ENCODE measurements at places on chromosomes 6 and 20.
A peak's percentile ranks its signal among the peaks of the same experiment; 100 is the strongest.

GRCh38 chr6:122752459-122752858 is 27.1 kb upstream of the FABP7 start:
- no peak for DNase-seq

DNA sequence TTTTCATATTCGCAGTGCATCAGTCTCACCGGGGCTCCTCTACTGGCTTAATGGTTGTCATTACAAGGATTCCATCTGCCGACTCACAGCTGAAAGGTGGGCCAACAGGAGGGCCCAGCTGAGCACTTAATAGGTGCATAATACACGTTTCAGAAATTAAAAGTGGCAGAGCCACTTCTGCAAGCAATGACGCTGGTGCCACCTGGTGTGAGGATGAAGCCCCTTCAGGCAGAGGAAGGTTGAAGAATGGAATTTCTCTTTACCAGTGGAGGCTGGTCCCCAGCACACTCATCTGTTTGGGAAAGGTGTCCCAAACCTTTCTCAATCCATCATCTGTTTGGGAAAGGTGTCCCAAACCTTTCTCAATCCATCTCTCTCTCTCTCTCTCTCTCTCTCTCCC is 8.2 kb upstream of the STMND1 start:
- DNase-seq: peak; percentile 36

- no peak for DNase-seq
Observed at GRCh38 chr20:4465212-4465611, 256.5 kb upstream of the PRND start.

- DNase-seq: no peak
Observed at GRCh38 chr20:43904827-43905177, 9.8 kb upstream of the TOX2 start.

DNA sequence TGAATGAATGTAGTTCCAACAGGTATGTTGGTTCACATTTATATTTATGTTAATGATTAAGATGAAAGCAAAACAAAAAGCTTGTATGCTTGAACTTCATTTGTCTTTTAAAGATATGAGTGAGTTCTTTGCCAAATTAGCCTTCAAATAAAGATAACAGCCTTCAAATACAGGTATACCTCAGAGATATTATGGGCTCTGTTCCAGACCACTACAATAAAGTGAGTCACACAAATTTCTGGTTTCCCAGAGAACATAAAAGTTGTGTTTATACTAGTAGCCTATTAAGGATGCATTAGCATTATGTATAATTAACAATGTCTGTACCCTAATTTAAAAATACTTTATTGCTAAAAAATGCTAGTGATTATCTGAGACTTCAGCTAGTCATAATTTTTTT is 245.3 kb upstream of the MAN1A1 start:
- no peak for DNase-seq

GRCh38 chr20:59577809-59578435 is 26.4 kb upstream of the PHACTR3 start:
- DNase-seq: no peak

- DNase-seq: peak; percentile 77
Observed at GRCh38 chr6:136607932-136608772, 57.9 kb upstream of the MAP7 start.

DNA sequence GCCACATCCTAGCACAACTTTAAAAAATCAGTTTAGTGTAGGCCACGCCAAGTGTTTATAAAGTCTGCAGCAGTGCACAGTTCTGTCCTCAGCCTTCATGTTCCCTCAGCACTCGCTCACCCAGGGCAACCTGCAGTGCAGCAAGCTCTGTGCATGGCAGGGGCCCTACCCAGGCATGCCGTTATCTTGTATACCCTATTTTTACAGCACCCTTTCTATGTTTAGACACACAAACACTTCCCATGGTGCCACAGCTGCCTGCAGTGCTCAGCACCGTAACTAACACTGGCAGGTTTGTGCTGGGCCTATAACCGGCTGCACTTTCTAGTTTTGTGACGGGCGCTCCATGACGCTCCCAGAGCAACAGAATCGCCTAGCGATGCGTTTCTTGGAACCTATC is 43.8 kb downstream of the ZBTB46 start:
- DNase-seq: no peak

DNA sequence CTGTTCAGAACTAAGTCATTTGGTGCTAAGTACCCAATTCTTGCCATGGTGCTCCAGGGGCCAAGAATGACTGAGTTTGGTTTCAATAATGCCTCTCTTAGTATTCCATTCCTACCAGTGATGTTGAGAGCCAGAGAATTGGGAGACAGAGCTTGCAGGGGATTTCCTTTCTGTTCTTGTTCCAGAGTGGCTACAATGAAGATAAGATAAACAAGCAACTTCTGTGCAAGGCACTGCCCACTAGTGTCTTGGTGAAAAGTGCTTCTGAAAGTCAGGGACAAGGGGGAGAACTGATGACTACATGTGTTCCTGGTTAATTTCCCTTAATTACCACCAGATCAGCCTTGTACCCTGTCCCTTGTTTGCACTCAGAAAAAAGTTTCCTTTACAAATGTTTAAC is 421.6 kb downstream of the BCKDHB start:
- DNase-seq: no peak

DNA sequence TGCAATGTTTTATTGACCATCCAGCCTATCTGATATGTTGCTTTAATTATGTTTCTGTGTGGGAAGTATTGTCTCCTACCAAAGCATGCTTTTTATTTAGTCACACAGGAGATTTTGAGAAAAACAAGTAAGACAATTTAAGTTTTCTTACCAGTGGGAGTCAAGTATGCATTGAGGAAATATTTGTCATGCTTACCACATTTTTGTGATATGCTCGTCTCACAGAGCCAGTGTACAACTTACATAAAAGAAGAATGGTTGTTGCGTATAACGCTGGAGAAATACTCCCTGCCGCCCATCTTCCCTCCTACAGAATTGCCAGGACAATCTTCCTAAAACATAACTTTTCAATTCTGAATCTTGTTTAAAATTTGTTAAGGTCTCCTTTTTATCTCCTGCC is 37.1 kb upstream of the FILIP1 start:
- no peak for DNase-seq

DNA sequence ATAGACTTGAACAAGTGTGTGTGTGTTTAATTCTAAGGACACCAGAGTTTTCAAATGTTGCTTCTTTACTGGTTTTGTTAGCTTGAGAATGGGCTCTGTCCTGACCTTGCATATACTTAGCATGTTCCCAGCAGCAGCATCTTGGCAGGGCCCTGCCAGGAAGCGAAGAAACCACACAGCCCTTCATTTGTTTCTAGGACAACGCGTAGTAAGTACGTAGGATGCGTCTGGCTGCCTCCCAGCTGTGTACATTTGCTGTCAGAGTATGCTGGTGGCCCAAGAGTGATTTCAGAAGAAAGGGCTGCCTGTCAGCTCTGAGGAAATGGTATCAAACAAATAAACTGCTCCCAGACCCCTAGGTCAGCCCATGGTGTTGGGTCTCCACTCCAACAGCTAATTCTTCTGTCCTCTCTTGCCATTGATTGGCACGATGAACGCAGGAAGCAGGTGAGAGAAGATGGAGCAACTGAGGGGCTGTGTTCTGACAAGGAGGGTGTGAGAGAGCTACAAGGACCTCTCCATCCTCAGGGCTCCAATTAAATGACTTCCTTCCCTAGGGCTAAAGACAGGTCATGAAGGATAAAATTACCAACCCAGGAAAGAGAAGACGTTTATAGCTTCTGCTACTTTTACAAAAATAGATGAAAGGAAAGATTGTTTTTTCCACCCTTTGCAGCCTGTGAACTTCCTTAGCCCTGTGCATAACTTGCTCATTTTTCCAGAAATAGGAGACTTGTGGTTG is 55.9 kb upstream of the HDDC2 start:
- no peak for DNase-seq

- no peak for DNase-seq
Observed at GRCh38 chr6:108610270-108610839, 49.6 kb downstream of the FOXO3 start.

GRCh38 chr6:36933102-36933501 is 21.4 kb upstream of the PI16 start:
- no peak for DNase-seq

DNA sequence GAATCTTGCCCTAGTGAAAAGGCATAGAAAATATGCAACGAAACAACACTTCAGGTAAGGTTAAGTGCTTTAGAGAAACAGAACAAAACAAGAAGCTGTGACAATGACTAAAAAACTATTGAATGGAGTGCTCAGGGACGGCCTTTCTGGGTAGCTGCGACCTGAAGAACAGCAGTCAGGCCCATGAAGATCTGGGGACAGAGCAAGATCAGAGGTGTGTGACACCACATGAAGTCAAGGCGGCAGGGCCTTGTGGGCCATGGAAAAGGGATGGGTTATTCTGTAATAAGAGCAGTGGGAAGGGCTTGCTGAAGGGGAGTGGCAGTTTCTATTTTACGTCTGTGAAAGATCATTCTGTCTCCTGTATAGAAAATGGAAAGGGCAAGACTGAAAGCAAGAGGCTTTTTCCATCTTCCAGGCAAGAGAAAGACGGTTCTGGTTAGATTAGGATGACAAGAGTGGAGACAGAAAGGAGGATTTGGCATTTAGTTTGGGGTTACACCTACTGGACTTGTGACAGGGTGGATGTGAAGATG is 5.1 kb downstream of the UBE2V1 start:
- DNase-seq: no peak

DNA sequence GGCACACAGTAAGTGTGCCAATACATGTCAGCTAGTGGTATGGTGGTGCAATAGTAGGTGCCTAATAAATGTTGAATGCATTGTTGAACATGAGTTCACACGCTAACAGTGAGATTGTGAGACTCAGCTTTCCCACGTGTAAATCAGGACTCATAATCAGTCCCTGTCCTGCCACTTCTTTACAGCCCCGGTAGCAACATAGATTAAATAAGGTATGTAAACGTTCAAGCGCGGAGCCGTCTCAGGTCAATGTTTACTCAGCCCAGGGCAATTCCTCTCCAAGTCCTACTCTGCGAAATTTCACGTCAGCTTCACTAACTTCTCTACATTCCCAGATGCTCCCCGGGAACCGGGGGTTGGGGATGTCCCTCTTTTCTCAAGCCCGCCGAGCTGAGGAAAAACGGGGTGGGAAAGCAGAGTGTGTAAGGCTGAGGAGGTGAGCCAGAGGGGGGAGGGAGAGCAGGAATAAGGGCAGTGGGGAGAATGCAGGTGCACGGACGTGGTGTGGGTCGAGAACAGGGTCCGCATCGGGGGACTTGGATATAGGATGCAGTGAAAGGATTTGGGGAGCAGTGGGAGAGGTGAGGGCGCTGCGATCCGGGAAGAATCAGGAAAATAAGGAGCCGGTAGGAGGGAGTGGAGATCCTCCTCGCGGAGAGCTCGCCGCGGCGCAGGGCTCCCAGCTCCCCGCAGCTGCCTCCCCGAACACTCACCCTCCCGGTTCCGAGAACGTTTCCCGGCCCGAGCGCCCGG is 544 bp upstream of the TP53INP2 start:
- DNase-seq: no peak

DNA sequence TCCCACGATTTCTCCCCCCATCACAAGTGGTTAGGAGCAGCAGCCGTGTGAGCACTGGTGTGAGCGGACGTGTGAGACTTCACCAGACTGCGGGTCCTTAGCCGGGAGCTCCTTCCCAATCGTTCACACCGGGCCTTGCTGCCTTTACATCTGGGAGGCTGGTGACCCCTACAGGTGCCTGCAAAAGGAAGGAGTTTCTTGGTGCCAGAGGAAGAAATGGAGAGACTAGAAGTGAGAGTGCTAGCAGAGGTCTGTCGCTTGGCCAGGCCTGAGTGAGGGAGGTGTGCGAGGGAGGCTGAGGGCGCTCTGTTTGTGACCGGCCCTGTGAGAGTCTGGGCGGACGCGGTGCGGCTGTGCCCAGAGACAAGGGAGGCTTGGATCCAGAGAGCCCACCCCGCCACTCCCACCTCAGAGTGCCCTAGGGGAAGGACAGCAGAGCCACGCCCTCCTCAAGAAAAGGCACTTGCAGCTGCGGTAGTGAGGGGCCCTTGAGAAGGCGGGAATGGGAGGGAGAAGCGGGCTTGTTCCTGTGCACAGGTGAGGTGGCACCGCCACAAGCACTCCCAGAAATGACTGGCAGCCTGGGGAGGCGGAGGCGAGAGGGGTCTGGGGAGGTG is 10.0 kb upstream of the ARMC2 start:
- peak; percentile 65 for DNase-seq

DNA sequence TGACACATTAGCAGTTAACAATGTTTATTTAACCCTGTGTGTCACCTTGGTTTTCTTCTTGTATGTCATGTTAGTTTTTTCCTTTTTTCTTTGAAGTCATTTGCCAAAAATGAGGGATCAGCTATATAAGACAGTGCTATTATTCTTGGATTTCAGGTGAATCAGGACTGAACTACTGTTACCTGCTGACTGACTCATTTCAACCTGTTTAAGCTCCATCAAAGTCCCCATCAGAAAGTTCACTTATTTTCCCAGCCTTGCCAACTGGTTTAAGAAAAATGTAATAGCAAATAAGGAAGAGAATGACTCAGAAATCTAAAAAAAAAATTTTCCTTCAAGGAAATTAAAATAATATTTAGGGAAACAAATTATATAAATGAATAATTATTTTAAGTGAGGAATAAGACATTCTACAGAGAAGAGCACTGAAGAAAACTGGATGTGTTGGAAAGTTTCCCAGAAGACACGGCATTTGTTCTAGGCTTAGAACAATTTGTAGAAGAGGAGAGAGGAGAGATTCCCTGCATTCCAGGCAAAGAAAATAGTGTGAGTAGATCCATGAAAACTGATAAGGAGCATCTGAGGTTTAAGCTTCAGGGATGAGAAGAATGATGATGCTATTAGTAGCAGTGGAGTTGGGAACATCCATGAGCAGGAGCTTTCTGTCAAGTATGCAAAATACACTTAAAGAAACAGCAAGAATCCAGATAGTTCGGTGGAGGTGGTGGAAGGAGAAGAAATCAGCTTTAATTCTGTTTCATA is 84.9 kb upstream of the SIM1 start:
- DNase-seq: no peak

DNA sequence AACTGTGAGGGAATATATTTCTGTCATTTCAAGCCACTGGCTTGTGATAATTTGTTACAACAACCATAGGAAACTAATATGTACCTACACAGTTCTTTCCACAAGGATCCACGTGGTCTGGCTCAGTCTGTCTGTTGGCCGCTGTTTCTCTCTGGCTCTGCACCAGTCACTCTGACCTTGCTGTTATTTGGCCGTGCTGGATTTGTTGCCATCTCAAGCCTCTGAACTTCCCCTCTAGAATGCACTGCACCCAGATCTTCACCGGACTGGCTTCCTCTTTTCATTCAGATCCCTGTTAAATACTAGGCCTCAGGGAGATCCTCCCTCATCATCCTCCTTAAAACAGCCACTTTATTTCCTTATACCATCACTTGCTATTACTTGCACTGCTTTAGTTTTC is 446.8 kb downstream of the TFAP2B start:
- DNase-seq: no peak

DNA sequence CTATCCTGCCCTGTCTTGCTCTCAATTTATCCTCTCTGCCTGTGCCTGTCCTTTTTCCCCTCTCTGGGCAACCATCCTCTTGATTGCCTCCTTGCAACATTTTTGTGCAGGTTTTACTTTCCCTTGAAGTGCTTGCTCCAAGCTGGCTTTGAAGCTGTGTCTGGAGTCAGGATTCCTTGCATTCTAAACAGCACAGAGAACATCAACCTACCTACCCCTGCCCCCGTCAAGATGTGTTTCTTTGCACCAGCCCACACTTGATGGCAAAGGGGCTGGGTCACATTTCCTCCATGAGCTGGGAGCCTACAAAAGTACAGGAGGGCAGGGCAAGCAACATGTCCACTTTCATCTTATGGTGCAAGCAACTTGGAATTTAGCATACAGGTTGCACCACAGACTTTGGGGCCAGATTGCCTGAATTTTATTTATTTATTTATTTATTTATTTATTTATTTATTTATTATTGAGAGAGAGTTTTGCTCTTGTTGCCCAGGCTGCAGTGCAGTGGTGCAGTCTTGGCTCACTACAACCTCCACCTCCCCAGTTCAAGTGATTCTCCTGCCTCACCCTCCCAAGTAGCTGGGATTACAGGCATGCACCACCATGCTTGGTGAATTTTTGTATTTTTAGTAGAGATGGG is 206.3 kb downstream of the COL19A1 start:
- no peak for DNase-seq
